ENCODE measurements at places on chromosomes 5 and 9.

- DNase-seq = peak; percentile 74
Measured at GRCh38 chr5:173781816-173782670, 106.1 kb upstream of the CPEB4 start.

DNA sequence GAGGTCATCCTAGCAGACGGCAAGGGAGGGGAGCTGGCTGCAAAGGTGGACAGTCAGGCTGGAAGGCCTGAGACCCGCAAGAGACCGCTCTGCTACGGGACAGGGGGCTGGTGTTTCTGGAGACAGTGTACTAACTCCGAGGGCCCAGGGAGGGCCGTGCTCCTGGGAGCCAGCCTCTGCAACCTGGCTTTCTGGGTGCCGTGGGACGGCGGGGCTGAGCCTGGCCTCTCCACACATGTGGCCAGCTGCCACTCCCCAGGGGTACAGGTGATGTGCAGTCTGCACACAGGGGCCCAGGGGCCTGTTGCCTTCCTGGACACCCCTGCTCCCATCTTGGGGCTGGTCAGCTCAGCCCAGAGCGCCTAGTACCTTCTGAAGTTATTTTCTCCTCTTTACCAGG lies 92.2 kb downstream of the MRPL36 start:
- no peak for DNase-seq

DNA sequence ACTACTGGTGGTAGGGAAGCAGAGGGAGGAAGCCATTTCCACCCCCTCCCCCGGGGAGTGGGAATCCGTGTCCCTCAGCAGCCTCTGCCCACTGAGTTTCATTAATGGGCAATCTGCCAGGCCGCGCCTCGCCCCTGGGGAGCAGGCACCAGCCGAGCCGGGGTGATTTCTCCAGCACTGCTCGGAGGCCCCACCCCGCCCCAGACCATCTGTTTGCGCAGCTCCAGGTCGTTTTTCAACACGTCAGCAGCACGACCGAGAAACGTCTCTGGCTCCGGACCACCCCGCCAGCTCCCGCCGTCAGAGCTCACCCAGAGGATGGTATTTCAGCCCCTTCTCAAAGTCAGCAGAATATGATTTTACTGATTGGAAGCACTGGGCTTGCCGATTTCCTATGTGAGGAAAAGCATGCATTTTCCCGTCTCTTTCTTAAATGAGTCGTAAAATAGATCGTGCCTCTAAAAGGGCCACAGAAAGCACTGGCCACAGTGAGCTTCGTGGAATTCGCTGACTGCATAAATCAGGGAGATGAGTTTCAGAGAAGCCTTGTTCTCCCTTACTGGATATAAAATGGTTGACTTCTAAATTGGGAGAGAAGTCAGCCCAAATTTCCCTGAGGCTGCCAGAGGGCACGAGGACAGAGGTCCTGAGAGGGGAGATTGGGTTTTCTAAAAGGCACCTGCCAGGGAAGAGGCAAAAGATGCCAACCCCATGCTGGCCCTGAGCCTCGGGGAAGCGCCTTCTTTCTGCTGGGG lies 47.0 kb downstream of the OLFM1 start:
- DNase-seq = no peak

DNA sequence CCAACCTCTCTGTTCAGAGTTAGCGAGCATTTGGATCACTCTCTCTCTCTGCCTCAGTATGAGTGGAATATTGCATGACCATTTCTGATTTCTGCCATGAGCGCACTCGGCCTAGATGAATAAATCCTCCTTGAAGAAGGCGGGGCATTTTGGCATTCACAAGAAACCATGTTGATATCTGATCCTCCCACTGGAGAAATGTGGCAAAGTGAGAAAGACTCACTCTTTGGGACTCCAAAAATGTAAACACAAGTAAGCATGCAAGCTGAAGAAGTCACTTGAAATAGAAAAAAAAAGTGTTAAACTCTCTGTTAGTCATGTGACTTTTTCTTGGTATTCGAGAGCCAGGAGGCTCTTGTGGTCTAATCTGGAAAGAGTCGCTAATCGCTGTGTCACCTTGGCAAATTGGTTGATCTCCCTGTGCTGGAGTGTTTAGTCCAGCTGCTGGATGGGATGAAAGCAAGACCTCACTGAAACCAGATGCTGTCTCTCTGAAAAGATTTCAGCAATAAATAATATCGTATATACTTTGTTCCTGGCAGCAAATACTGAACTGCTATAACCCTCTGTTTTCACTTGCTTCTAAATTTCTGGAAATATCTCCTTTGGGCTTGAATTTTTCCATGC lies 95.5 kb downstream of the GHR start:
- no peak for DNase-seq

DNA sequence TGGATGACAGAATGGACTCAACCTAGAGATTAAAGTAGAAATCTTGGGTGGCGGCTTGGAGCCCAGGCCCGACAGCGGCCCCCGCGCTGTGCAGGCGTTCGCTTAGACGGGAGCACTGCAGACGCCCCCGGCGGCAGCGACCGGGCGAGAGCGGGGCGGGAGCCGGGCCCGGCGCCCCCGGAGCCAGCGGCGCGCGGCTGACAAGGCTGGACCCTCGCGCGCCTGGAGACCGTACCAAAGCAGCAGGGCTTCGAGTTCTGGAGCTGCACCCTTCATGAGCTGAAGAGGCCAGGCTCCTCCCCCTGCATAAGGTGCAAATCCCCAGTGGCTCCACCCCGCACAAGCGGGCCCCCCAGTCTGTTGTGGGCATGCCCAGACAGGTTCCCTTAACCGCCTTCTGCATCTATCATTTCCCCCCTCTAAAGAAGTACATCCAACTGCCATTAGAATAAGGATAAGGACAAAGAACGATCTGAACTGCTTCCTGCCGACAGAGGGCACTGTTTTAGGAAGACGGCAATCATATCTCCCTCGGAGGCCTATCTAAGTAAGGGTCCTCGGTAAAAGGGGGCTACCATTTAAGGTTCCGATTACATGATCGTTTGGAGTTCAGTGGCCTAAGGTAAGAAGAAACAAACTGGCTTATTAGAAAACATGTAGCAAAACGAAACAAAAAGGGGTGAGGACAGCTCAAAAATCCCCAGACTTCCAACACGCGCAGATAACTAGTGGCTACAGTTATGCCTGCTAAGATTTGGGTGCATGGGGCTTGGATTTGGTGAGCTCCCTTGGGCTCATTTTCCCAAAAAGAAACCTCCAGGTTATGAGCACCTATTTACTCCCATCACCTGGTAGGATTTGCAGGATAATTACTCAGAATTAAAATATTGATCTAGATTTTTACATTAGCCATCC lies 66.3 kb downstream of the RGMB start:
- no peak for DNase-seq

GRCh38 chr9:73157811-73158210 lies 6.1 kb downstream of the ANXA1 start:
- no peak for DNase-seq

GRCh38 chr9:96258967-96259366 lies 43.0 kb downstream of the HSD17B3 start:
- DNase-seq = no peak

GRCh38 chr5:56680731-56681130 lies 134.6 kb upstream of the MAP3K1 start:
- DNase-seq = no peak

- peak; percentile 39 for DNase-seq
Measured at GRCh38 chr9:89919171-89919681, 314.4 kb downstream of the GADD45G start.

DNA sequence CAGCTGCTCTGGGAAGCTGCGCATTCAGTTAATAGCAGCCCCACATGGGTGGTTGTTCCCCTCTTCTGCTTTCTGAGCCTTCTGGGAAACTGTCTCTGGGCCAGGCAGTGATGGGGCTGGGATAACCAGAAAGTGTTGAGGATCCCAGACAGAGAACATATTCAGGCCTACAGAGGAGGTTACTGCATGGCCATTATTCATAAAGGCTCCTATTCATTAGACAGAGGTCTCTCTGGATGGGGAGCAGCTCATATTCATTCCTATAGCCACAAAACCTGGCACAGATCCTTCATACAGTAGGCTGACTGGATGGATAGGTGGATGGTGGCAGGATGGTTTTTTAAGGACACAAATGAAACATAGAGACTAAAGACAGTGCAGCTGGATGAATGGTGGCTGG lies 76.3 kb downstream of the HSPA4 start:
- no peak for DNase-seq

GRCh38 chr9:117957267-117957666 lies 253.1 kb downstream of the TLR4 start:
- no peak for DNase-seq

DNA sequence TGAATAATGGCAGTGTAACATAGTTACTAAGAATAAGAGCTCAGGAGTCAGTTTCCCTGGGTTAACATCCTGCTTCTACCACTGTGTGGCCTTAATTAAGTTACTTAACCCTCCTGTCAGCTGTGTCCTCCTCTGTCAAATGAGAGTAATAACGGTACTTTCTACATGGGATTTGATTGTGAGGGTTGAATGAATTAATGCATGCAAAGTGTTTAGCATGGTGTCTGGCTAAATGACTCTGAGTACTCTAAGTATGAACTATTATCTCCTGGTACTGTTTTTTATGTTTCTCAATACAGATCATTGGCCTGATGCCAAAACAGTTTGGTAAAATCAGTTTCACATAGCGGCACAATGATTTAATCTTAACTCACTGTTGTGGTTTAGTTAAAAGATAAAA lies 19.6 kb downstream of the ZNF131 start:
- DNase-seq = peak; percentile 41

- DNase-seq = peak; percentile 50
Measured at GRCh38 chr5:146426853-146427618, 20.1 kb upstream of the TCERG1 start.

DNA sequence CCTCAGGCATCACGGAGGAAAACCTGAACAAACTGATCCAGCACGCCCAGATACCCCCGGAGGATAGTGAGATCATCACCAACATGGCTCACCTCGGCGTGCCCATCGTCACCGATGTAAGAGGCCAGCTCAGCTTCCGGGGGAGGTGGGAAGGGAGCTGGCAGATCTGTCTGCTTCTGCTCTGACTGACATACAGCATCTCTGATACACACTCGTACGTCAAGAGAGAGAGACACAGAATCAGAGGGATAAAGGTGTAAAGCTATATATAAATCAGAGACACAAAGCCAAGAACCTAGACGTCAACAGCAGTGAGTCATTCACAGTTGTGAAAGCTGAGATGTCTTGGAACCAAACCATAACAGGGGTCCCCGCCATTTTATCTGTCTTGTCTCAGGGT lies 30.1 kb upstream of the CFAP157 start:
- no peak for DNase-seq

GRCh38 chr5:155053501-155053900 lies 39.9 kb downstream of the KIF4B start:
- no peak for DNase-seq

DNA sequence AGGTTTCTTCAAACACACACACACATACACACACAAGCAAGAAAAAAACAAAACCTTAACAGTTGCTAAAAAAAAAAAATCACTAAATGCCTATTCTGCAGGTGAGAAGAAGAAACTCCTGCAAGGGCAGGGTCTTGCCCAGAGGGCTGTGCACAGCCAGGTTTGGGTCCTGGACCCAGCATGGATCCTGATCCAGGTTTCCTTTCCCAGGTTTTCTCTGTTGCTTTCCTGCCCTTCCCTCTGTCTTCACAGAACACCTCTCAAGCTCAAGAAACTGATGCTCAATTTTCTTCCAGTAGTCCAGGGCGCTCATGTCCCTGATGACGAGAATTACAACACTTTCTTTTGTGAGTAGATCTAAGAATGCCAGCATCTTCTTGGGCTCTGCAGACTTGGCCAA lies 136.6 kb downstream of the PAX5 start:
- no peak for DNase-seq

- no peak for DNase-seq
Measured at GRCh38 chr9:109629615-109630014, 131.5 kb upstream of the PTPN3 start.

DNA sequence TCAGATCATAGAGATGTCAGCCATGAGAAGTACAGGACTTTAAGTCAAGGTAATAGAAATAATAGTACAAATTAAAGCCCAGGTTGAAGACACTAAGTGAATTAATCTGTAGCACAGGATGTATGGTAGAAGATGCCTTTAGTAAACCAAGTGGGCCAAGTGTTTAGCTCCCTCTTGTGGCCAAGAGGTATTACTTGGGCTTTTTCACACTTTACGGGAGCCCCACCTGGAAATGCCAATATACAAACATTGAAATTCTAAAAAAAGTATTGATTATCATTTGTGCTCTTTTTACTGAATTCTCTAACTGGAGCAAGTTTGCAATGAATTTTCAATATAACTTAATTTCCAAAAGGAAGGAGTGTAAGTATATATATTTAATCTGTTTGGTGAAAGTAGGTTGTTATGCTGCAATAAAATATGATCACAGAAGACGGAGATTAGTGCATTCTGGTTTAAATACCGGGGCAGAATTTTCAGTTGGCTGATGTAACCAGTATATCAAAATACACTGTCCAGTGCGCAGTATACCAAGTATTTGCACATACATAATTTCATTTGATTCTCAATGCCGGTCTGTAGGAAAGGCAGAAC lies 84.7 kb downstream of the PARP8 start:
- peak; percentile 81 for DNase-seq

- DNase-seq = no peak
Measured at GRCh38 chr5:10009802-10010201, 239.9 kb downstream of the ATPSCKMT start.

GRCh38 chr9:69333716-69334115 lies 8.7 kb downstream of the ENTREP1 start:
- DNase-seq = no peak

DNA sequence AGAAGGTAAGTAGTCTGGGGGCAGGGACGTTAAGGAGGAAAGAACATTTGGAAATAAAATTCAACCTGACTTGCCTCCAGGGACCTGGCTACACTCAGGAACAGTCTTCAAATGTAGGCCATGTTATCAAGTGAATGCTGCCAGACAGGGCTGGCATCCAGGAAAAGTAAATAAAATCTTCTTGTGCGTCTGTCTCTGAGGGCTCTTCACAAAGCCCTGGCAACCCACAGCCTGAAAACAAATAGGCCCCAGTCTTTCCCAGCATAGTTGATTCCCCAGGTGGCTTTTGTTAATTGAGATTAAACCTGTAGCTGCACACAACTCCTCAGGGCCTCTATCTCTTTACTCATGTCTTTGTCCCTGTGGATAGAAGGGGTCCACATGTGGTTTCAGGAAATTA lies 55.4 kb downstream of the STK32A start:
- no peak for DNase-seq

DNA sequence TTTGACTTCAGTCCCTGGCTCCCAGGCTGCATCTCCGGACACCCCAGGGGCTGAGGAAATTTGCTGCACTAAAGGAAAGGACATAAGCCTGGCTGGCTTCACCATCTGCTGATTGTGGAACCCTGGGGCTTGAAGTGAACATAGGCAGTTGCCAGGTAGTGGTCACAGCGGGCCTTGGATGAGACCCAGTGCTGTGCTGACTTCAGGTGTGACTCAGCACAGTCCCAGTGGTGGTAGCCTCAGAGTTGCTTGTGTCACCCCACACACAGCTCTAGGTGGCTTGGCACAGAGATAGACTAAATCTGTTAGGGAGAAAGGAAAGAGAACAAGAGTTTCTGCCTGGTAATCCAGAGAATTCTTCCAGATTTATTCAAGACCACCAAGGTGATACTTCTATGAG lies 36.1 kb upstream of the RUSC2 start:
- no peak for DNase-seq

DNA sequence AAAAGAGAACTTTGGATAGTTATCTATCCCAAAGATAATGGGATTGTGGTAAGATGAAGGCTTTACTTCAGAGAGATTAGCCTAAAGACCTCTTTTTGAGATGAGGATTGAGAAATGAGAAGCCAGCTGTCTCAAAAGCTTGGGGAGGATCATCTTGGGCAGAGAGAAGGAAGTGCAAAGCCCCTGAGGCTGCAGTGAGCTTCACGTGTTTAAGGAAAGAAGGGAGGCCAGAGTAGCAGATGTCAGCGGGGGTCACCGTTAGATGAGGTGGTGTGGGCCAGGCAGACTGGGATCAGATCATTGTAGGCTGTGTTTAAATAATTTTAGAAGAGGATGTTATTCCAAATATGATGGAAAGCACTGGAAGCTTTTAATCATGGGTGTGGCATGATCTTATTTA lies 270.1 kb downstream of the ARHGEF28 start:
- no peak for DNase-seq
